ENCODE measurements at places on chromosomes 2 and 18. TPM values are rescaled to one million over a fixed set of nuclear protein-coding genes. Genes with fewer than 3 reads are reported as not detected.

EMX1 gene
- total RNA-seq, result 0.20 TPM

ZEB2 gene
- total RNA-seq, result 4.6 TPM

LRRTM1 gene
- total RNA-seq, result not detected

CPLX4 gene
- total RNA-seq, result not detected

SRD5A2 gene
- not detected for total RNA-seq

ZAP70 gene
- 0.06 TPM for total RNA-seq

VWC2L gene
- total RNA-seq, result not detected

CCDC74B gene
- 7.4 TPM for total RNA-seq

KIF1A gene
- total RNA-seq, result 0.73 TPM

LRATD1 gene
- total RNA-seq, result 0.03 TPM

VSNL1 gene
- total RNA-seq, result not detected

MTCL1 gene
- 55.8 TPM for total RNA-seq

ARHGAP28 gene
- total RNA-seq, result not detected

CPS1 gene
- total RNA-seq, result 6.1 TPM

TMEM247 gene
- not detected for total RNA-seq

COL4A3 gene
- total RNA-seq, result 0.65 TPM

AQP12B gene
- not detected for total RNA-seq

CNDP1 gene
- not detected for total RNA-seq

ITPRID2 gene
- 56.8 TPM for total RNA-seq

PROKR1 gene
- not detected for total RNA-seq

CDH2 gene
- 35.9 TPM for total RNA-seq

ITGA4 gene
- 1.9 TPM for total RNA-seq

RESP18 gene
- not detected for total RNA-seq

MC2R gene
- not detected for total RNA-seq

SYT4 gene
- not detected for total RNA-seq

MLPH gene
- 289 TPM for total RNA-seq

SERPINB12 gene
- total RNA-seq, result not detected

PARD6G gene
- 3.0 TPM for total RNA-seq

CNOT9 gene
- 45.1 TPM for total RNA-seq

DSEL gene
- 0.44 TPM for total RNA-seq

COL6A3 gene
- total RNA-seq, result 0.10 TPM

EVX2 gene
- total RNA-seq, result not detected

IL18R1 gene
- 0.87 TPM for total RNA-seq

GPBAR1 gene
- 0.15 TPM for total RNA-seq

APLF gene
- 0.64 TPM for total RNA-seq

LHCGR gene
- not detected for total RNA-seq

CFC1 gene
- total RNA-seq, result not detected

CFAP65 gene
- 0.14 TPM for total RNA-seq

INPP5D gene
- 0.49 TPM for total RNA-seq

LIMS3 gene
- not detected for total RNA-seq

HOXD3 gene
- total RNA-seq, result 0.27 TPM

CCDC85A gene
- 0.05 TPM for total RNA-seq

MAPK4 gene
- total RNA-seq, result 0.16 TPM

NT5C1B gene
- not detected for total RNA-seq

GRP gene
- total RNA-seq, result not detected

ANKRD29 gene
- total RNA-seq, result 11.8 TPM

STPG4 gene
- 0.12 TPM for total RNA-seq

BCL2 gene
- 0.58 TPM for total RNA-seq

POTEJ gene
- not detected for total RNA-seq

LIMS4 gene
- total RNA-seq, result 0.88 TPM

GPAT2 gene
- not detected for total RNA-seq
